ENCODE measurements at places on chromosomes 6 and 20.

DNA sequence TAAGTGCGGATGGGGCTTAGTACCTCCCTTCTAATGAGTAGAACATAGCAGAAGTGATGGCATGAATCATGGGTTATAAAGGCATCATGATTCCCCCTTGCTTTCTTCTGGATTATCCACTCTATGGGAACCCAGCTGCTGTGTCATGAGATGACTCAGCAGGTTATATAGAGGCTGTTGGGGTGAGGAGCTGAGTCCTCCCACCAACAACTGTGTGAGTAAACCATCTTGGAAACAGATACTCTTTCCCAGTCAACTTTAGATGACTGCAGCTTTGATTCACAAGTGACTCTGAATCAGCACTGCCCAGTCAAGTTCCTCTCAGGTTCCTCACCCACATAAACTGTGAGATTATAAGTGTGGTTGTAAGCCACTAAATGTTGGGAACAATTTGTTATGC lies 46.3 kb downstream of the FAM83B start:
- no peak for DNase-seq

- peak; percentile 9 for DNase-seq
Measured at GRCh38 chr6:133568970-133569889, 319.7 kb upstream of the TCF21 start.

DNA sequence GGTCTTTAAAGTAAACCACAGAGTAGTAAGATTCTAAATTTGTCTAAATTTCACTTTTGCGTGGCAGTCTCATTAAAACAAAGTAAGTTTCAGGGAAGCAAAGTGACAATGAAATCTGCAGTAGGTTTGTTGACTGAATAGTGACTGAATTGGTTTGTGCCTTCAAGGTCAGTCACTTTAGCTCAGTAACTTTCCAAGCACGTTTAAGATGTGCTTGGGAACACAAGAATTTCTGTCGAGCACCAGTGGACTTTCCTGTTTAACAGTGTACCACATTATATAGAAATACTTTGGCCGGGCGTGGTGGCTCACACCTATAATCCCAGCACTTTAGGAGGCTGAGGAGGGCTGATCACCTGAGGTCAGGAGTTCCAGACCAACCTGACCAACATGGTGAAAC lies 1.7 kb upstream of the CD24 start:
- no peak for DNase-seq

GRCh38 chr6:21500314-21501020 lies 93.1 kb upstream of the SOX4 start:
- no peak for DNase-seq

GRCh38 chr20:45470262-45470931 lies 844 bp downstream of the WFDC2 start:
- DNase-seq: peak; percentile 12

GRCh38 chr20:57060407-57061050 lies 205.9 kb downstream of the BMP7 start:
- DNase-seq: no peak

- DNase-seq: no peak
Measured at GRCh38 chr6:167807756-167808155, 19.0 kb upstream of the AFDN start.

GRCh38 chr6:16355699-16356446 lies 117.5 kb downstream of the GMPR start:
- DNase-seq: no peak

DNA sequence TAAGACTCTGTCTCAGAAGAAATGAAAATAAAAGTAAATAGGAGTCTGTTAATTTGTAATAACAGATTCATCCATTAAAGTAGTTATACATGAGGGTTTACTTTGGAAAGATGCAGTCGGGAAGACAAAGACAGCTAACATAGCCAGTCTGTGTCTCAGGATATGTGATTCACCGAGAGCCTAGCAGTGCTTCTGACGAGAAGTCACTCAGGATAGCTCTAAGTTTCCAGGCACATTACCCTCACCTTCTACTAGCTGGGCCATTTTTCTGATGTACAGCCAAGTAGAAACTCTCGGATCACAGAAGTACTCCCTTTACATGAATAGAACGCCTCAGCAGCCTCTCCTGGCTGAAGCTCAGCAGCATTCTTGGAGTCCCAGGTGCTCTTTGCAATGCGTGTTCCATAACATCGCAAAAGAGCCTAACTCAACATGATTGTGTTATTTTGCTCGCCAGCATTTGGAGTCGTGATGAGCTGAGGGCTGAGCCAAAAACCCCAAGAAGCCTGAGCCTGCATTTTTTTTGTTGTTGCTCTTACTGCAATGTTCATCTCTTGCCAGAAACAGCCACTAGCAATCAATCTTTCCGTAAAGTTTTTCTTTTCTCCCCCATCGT lies 22.4 kb upstream of the TASP1 start:
- DNase-seq: no peak

- no peak for DNase-seq
Measured at GRCh38 chr6:10272591-10272990, 142.3 kb downstream of the TFAP2A start.

DNA sequence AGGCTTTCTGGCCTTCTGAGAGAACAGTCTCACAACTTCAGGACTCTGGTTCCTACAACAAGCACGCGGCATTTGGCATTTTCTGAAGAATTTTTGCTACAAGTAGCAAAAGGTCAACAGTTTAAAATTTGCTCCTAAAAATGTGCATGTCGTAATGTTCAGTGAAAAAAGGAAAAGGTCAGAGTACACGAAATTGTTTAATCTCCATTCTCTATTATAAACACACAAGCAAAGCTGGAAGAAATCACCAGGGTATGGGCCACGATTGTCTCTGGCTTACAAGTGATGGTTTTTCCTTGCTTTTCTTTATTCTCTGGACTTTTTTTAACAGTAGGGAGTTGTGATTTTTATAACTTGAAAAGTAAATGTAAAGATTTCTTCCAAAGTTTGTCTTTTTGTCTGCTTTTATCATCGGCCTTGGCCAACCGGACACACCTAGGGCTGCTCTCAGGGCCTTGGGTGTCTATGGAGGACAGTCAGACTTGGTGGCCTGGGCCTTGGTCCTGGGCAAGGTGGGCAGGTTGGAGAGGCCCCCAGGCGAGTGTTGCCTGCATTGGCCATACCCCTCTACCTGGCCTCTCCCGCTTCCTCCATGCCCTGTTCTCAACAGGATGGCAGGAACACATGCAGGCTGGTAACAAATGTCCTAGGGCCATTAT lies 32.4 kb downstream of the PLEKHG1 start:
- DNase-seq: no peak

GRCh38 chr20:24432046-24432442 lies 37.4 kb upstream of the SYNDIG1 start:
- no peak for DNase-seq

DNA sequence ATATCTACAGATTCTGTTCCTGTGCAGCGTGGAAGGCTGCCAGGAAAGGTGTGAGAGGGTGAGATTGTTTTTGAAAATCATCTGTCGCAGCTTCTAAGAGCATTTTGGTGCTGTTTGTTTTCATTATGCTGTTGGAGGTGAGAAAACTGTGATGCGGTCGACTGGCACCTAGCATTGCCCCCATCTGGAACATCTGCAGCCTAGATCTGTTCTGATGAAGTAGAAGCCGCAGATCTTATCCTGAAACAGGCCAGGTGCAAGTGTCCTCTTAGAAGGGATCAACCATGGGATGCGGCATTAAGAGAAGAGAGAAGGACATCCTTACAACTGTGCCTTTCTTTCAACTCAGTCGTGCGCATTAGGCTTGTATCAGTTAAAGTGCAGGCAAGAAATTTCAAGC lies 167.3 kb downstream of the CDH26 start:
- DNase-seq: no peak

GRCh38 chr20:6765469-6766058 lies 1.9 kb upstream of the BMP2 start:
- no peak for DNase-seq

DNA sequence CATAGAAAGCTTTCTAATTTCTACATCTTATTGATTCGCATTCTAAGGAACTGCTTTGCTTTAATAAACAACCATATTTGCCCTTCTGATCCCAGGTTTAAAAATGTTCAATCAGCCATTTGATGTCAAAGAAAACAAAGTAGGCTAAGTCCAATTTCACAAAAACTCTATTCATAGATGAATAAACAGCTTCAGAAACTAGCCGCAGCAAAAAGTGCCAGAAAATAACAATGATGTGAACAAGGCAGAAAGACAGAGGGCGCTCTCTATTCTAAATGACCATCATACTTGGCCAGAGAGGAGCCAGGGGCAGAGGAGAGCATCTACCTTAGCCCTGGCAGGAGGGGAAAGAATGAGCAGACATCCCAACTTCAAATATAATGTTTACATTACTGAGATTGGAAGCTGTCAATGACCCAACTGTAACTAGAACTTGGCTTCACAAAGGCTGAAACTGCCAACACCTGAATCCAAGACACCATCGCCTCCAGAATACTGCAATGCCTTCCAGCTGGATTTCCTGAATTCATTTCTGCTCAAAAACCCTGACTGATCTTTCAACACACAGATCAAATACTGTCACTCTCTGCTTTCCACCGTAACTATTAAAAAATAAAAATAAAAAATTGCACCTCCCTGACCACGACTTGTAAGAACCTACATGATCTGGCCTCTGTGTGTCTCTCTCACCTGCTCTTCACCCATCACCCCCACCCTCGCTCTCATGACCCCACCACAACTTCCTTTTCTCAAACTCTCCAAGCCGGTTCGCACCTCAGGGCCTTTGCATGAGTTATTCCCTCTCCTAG lies 9.5 kb downstream of the CNKSR3 start:
- DNase-seq: no peak

GRCh38 chr20:63895202-63895951 lies 451 bp downstream of the DNAJC5 start:
- DNase-seq: no peak

DNA sequence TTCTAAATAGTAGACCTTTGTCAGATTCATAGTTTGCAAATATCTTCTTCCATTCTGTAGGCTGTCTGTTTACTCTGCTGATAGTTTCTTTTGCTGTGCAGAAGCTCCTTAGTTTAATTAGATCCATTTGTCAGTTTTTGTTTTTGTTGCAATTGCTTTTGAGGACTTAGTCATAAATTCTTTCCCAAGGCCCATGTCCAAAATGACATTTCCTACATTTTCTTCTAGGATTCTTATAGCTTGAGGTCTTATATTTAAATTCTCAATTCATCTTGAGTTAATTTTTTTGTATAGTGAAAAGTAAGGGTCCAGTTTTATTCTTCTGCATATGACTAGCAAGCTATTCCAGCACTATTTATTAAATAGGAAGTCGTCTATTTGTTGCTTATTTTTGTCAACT lies 287.0 kb downstream of the PACRG start:
- no peak for DNase-seq

- DNase-seq: peak; percentile 78
Measured at GRCh38 chr20:43949741-43950618, 35.3 kb downstream of the TOX2 start.

- DNase-seq: no peak
Measured at GRCh38 chr6:11323666-11324452, 91.4 kb upstream of the NEDD9 start.

DNA sequence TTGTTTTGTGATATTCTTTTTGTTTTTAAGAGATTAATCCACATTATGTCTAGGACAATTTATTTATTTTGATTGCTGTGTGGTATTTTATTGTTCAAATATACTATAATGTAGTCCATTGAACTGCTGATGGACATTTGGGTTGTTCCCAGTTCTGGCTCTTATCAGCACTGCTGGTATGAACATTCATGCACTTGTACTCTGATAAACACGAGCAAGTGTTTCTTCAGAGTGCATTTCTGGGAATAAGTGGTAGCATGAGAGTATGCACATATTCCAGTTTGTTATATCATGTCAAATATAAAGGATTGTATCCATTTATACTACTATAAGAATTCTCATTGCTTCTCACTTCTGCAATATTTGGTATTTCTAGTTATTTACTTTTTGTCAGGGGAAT lies 7.1 kb downstream of the CALHM6 start:
- no peak for DNase-seq

DNA sequence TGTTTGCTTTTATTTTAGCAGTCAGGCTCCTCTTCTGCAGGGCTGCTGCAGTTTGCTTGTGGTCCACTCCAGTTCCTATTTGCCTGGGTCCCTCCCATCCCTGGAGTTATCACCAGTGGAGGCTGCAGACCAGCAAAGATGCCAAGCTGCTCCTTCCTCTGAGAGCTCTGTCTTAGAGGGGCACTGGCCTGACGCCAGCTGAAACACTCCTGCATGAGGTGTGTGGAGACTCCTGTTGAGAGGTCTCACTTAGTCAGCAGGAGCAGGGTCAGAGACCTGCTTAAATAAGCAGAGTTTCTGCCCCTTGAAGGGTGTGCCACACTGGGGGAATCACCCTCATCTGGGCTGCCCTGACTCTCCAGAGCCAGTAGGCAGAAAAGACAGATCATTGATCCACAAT lies 16.2 kb upstream of the WFDC8 start:
- no peak for DNase-seq

- no peak for DNase-seq
Measured at GRCh38 chr6:19736066-19736465, 101.1 kb upstream of the ID4 start.
